Inflammatory macrophage treated with lipopolysaccharide for 4 hours (primary cell): ENCODE measurements at places on chromosomes 3 and 15.
A peak's percentile ranks its signal among the peaks of the same experiment; 100 is the strongest.

GRCh38 chr3:186985661-186986364 lies 55.5 kb downstream of the ST6GAL1 start:
- DNase-seq = peak; percentile 86

DNA sequence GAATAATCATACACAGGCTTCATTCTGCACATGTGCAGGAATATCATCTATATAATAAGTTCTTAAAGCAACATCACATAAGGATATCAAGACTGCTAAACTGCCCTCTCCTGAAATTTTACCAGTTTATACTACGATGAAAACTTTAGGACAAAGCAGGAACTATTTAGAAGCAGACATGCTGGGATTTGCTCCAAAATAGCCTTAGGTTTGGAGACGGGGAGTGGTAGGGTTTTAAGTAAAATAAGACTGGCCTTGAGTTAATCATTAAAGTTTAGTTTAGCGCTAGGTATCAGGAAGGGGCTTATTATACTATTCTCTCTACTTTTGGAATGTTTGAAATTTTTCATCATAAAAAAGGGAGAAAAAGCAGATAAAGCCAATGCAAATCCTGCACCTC lies 115.8 kb downstream of the SRGAP3 start:
- DNase-seq = no peak

- DNase-seq = no peak
These were observed 62.3 kb downstream of the CEP152 start for GRCh38 chr15:48748535-48748934.

- DNase-seq = no peak
These were observed 426.5 kb downstream of the IGSF11 start for GRCh38 chr3:118607915-118608820.

- no peak for DNase-seq
These were observed 6.3 kb upstream of the BBX start for GRCh38 chr3:107516475-107516874.

- DNase-seq = no peak
These were observed 19.3 kb upstream of the PIAS1 start for GRCh38 chr15:68034719-68035293.

GRCh38 chr3:125148836-125149235 lies 63.7 kb downstream of the SLC12A8 start:
- no peak for DNase-seq

GRCh38 chr3:192918275-192918588 lies 576 bp upstream of the MB21D2 start:
- no peak for DNase-seq

DNA sequence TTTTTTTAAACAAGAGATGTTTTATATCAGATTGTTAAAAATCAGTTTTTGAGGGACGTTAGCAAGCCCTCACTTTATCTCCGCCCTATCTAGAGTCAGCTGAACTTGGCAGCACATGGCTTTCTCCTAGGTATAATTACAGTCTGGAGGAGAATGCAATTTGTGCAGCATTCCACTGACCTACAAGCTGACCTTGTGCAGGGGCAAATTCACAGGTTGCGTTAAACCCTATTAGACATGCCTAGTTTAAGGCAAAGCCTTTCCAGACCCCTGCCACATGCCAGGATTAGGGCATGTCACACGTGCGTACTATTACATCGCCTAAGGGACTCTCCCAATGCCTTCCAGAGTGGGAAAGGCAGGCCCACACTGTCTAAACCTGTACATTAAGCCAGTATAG lies 224.0 kb downstream of the GREM1 start:
- no peak for DNase-seq

- DNase-seq = no peak
These were observed 241.1 kb downstream of the WNT5A start for GRCh38 chr3:55246033-55246432.

GRCh38 chr3:19866751-19867347 lies 67.2 kb downstream of the EFHB start:
- peak; percentile 47 for DNase-seq

GRCh38 chr15:82047453-82048400 lies 1.9 kb upstream of the MEX3B start:
- DNase-seq = no peak

- no peak for DNase-seq
These were observed 182.4 kb downstream of the SV2B start for GRCh38 chr15:91282486-91282885.

DNA sequence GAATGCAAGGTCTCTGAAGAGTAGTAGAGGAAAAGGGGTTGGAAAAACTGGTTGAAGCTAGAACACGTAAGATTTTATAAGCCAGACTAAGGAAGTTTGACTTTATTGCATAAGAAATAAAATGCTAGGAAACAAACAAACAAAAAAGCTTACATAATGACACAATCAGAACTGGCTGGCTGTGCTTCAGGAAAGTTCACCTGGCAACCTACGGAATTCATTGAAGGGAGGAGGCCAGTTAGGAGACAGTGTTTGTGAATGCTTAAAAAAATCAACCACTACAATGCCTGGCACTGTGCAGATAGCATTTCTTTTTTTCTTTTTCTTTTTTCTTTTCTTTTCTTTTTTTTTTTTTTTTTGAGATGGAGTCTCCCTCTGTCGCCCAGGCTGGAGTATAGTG lies 1.9 kb upstream of the ICE2 start:
- no peak for DNase-seq

- no peak for DNase-seq
These were observed 18.5 kb downstream of the MINAR1 start for GRCh38 chr15:79450648-79451047.

- no peak for DNase-seq
These were observed 25.9 kb upstream of the MINAR1 start for GRCh38 chr15:79406210-79406609.

GRCh38 chr3:128665362-128666021 lies 14.9 kb upstream of the RPN1 start:
- no peak for DNase-seq

DNA sequence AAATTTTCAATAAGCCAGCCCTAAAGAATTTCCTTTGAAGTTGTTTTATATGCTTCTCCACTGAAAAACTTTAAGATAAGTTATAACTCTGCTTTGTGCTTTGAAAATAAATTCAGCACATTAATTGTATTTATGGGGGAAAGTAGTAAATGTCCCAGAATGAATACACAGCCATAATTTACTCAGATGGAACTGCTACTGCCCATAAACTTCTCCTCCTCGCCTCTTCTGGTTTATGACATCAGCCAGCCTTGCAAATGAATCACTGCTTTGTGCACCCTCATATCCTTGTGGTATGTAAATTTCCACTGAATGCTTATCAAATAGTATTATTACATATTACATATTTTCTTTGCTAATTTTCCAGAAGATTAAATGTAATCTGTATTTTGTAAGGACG lies 302.0 kb downstream of the DIPK2A start:
- DNase-seq = peak; percentile 30

DNA sequence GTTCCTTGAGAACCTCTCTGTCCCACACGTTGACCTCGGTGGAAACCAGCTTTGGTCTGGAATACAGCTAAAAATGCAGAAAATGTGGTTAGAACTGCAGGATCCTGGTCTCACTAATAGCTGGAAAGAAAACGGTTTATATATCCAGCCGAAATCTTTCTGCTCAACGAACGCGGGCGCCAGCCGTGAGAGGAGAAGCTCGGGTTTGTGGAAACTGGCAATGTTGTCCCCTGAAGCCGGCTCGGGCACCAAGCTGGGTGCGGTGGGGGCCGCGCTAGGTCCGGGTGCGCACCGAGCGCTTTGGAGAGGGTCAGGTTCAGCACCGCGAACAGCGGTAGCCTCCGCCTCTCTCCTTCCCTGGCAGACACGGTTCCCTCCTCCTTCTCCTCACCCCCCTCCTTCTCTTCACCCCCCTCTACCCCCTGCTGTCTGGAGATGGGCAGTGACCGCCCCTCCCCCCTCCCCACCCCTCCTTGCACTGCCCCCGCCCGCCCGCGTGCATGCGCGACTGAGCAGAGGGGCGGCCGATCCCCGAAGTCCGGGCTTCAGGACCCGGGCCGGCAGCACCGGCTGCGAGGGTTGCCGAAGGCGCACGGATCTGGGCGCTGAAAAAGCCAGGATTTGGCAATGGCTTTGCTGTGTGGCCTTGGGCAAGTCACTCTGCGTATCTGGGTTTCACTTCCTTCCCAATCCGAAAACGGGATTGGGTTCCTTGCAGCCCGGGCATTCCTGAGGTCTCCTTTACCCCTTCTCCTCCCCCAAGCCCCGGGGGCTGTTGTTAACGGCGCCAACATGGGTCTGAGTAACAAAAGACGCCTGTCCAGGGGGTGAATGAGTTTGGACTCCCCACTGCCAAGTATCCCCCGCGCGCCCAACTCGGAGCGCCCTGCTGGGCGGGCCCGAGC lies at the start of gene SKOR1:
TSS of gene SKOR1 (plus strand) at position 534 of the 905 bp plus-strand sequence. CDS start at position 628, 94 bp downstream.
- DNase-seq = peak; percentile 84

DNA sequence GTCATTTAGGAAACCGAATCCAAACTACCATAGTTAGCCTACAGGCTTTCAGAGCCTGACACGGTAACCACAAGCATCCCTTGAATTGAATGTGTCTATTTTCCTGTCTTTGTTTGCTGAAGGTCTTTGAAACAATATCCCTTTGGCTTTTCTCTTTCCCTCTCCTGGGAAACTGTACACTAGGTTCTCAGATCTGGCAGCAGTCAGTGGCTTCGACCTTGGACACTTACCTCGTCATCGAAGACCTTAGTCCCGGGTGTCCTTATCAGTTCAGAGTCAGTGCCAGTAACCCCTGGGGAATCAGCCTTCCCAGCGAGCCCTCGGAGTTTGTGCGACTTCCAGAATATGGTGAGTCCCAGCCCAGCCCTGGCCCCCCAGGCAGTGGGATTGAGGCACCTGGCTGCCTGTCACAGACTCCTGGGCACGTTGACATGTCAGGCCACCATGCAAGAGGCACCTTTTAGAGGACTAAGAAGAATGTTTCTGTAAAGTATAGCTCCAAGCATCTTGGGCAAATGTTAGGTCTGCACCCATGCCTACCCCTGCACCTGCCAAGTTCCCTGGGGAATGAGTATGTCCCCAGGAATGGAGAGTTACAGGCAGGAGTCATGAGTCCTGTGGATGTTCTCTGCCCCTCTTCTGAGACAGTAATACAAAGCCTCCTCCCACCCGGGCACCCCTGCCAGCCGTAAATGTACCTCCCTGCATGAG lies 30.4 kb upstream of the UMPS start:
- DNase-seq = no peak

GRCh38 chr3:187750006-187750512 lies 4.8 kb upstream of the BCL6 start:
- DNase-seq = peak; percentile 62

GRCh38 chr3:135905058-135905724 lies 60.3 kb upstream of the PPP2R3A start:
- no peak for DNase-seq

DNA sequence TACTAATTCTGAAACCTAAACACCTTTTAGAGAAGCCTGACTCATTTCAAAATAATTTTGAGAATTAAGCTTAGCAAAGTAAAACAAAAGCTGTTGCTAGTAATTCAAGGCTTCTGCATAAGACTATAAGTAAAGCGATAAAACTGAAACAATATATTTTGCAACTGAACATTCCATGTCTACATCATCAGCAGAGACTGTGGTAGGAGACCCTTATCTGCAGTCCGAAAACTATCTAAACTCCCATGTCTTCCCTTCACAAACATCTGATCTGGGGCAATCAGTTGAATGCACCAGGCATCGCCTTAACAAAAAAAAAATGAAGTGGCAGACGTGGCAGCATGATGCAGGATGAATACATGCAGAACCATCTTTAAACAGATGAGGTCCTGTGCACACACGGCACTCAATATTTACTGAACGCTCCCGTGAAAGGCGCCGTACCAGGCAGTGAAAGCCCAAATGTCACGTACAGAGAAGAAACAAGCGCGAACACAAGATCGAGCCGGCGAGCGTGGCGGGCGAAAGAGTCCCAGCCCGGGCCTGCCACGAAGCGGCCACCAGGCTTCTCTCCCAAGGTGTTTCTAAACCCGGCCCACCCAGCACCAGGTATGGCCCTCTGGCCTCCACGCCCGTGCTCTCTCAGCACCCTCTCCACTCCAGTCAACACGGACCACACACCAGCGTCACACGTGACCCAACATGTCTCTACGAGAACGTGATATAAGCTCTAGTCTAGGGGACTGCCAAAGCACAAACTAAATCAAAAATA lies 63.0 kb downstream of the CHSY1 start:
- no peak for DNase-seq

- DNase-seq = no peak
These were observed 149.5 kb downstream of the FGF12 start for GRCh38 chr3:192577811-192578210.

GRCh38 chr3:3589715-3590130 lies 209.5 kb upstream of the LRRN1 start:
- no peak for DNase-seq

GRCh38 chr3:70149714-70150400 lies 150.3 kb downstream of the SAMMSON start:
- no peak for DNase-seq

- DNase-seq = no peak
These were observed 17.9 kb downstream of the FANCD2OS start for GRCh38 chr3:10090179-10090578.
